CD4-positive, alpha-beta T cell treated with Interleukin-15 for 4 hours (primary cell): ENCODE measurements at places on chromosomes 4 and X.

DNA sequence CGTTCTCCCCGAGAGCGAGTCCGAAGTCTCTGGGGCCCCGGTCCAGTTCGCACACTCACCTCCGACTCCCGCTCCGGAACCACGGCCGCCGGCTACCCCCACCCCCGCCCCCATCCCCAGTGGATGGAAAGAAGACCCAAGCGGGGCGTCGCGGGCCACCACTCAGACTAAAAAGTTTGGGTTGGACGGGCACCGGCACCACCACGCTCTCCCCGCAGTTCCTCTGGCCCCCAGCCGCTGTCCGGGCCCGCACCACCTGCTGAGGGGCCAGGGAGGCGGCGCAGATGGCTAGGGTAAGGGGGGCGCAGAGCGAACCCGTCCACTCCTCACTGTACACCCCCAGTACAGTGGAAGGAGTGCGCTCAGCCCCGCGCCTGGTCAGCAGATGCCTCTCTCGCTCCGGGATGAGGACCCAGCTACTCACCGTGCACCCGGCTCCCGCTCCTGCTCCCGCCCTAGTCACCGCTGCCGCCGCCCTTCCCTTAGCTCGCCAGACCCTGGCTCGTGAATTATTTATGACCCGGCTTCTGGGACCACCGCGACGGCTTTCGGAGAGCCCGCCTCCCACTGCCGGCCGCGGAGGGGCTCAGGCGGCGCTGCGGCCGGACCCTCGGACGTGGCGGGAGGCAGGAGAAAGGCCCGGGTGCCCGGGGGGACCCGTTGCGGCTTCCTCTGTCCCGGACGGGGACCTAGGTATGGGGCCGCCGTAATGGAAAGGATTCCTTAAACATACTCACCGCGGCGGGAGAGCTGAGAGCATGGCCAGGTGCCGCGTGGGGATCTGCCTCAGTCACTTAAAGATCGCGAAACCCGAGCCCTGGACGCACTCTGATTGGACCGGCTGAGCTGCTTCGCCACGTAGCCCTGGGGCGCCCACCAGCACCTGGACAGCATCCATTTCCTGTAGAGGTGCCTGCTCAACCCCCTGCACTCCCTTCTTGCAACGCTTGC is at the start of gene PROM1:
Gene PROM1, minus strand, starts transcription at position 783 of the 951 bp plus-strand sequence. CDS start 8,117 bp downstream, outside the sequence.
- DNase-seq = no peak

DNA sequence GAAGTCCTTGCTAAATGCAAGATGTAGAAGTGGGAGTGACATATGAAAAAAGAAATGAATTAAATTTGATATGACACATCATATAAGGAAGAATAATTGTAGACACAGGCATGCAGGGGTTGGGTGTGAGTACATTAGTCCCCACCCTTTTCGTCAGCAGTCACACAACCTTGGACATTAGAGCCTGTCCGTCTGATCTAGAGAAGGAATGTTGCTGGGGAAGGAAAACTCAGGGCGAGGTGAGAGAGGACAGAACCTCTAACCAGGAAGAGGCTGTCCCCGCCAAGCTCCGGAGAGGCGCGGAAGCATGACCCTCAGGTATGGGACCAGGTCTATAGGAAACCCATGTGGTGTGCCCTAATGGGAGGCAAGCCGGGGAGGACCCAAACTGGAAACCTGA is 102.1 kb downstream of the RELL1 start:
- DNase-seq = no peak

GRCh38 chrX:103626855-103627254 is 1.9 kb upstream of the TCEAL1 start:
- DNase-seq = no peak

GRCh38 chrX:53714580-53715345 is 28.2 kb upstream of the HUWE1 start:
- DNase-seq = peak; percentile 81

- no peak for DNase-seq
Measured at GRCh38 chr4:138643827-138644226, 371.8 kb upstream of the NOCT start.

DNA sequence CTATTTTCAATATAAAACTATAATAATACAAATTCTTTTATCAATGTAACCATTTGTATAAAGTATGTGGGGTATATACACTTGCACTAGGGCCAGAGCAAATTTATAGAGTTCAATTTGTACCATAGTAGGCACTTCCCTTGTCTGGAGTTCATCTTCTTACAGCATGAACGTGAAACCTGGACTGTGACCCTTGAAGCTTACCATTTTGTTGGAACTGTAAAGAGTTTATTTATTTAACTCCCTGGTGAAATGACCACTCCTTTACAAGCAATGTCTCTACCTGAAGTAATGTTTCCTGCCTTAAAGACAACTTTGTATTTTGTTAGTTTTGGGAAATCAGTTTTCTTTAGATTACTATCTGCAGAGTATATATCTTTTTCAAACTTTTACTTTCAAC is 188.2 kb downstream of the ARAP2 start:
- no peak for DNase-seq

GRCh38 chrX:142238536-142238935 is 33.4 kb upstream of the MAGEC2 start:
- no peak for DNase-seq

DNA sequence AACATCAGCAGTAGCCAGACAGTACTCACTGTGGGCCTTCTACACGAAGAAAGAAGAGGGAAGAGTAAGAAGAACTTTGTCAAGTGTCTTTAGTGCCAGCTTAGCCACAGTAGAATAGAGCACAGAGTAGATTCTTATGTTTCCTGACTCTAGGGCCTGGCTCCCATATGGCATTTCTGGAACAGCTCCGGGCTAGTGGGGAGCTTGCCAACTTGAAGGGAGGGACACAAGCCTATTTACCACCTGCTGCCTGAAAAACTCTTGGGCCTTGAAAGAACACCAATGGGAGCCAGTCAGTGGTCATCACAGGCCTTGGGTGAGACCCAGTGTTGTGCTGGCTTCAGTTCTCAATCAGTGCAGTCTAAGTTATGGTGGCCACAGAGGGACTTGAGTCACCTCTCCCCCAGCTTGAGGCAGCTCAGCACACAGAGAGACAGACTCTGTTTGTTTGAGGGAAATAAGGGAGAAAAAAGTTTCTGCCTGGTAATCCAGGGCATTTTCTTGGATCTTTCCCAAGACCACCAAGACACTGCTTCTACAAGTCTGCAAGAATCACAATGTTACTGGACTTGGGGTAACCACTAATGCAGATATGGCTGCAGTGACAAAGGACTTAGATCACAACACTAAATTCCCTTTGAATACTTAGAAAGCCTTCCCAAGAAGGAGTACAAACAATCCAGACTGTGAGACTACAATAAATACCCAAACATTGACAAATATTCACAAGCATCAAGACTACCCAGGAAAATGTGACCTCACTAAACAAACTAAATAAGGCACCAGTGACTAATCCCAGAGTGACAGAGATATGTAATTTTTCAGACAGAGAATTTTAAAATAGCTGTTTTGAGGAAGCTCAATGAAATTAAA is 261.0 kb upstream of the NDST3 start:
- no peak for DNase-seq

DNA sequence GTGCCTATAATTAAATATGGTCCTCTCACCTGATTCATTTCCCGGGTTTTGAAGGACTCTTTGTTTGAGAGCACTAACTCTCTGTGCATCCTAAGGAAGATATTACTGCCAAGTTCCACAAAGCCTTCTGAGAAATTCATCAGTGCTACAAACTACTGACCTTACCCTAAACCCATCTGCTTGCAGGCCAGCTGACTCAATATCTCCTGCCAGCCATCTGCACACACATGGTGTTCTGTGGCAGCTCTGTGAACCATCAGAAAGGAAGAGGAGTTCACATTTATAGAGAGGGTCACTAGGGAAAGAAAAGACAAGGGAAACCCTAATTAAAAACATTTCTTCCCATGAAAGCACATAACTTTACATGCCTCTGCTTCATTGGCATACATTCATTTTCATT is 156.7 kb downstream of the ATP10D start:
- no peak for DNase-seq

- DNase-seq = no peak
Measured at GRCh38 chrX:16920075-16920474, 26.4 kb upstream of the REPS2 start.

DNA sequence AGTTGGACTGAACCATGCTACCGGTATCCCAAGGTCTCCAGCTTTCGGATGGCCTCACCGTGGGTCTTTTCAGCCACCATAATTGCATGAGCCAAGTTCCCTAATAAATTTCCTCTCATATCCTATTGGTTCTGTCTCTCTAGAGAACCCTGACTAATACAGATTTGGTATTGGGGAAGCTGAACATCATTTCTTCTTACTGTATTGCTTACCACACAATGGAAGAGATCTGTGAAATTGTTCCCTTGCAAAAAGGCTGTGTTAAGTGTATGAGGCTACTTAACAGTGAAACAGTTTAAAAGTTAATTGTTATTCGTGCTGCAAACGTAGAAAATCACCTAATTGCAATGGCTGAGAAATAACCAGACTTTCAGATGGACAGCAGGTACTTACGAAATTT is 34.0 kb downstream of the PLAC8 start:
- no peak for DNase-seq

- DNase-seq = no peak
Measured at GRCh38 chrX:97858592-97858991, 974.9 kb downstream of the RPA4 start.

DNA sequence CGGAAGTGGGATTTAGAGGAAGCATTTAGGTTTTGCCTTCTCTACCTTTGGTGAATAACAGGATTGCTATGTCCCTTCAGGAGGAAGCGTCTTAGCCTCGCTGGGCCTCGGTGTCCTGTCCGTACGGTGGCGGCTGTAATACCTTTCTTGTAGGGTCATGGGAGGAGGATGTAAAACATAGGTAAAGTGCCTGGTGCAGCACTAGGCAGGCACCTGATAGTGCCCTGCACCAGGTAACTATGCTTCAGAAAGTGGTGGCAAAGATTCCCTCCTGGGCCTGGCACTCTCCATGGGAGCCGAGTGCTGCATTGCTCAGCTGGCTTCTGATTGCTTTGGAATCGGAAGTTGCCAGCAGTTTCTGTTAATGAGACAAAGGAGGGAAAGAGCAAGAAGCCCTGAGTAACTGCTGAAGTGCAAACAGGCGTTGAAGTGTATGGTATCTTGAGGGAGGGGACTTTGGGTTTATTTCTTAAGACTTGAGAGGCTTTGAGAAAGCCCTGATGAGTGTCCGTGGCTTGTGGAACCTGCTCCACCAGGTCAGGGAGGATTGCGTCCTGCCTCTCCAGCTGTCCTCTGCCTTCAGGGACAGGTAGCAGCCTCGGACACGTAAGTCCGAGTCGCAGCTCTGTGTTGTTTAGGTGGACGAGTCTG is 45.8 kb downstream of the TBC1D14 start:
- no peak for DNase-seq

DNA sequence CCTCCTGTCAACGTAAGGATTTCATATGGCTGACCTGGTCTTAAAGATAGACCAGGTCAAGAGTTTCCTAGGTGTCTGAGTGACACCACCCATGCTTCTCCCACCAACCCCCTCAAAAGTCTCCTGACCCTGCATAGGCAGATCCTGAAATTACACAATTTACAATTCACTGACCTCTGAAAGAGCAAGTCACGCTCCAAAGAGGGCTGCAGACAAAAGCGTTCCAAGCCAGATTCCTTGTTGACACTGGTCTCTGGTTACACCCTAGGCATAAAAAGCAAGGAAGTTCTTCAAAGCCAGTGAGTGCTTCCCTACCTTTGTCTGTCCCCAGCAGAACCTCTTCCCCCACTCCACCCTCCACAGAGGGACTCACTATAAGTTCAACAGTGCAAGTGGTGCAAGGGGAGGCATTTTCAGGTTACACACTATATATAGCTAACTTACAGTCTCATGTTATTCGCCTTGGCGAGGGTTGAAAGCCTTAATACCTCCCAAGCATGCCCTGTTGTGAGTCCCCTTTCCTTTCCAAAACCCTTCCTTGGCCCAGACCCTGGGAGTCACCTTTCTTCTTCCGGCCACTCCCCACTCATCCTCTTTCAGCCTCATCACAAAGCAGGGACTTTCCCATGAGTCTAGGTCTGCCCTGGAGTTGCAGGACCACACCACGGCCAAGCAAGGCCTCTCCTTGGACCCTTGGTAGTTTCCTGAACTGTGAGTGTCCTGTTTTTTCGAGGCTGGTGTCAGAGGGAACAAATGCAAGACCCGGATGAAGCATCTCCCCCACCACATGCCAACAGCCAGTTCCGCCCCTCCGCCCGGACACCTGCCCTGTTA is 58.0 kb upstream of the KLF3 start:
- DNase-seq = no peak

DNA sequence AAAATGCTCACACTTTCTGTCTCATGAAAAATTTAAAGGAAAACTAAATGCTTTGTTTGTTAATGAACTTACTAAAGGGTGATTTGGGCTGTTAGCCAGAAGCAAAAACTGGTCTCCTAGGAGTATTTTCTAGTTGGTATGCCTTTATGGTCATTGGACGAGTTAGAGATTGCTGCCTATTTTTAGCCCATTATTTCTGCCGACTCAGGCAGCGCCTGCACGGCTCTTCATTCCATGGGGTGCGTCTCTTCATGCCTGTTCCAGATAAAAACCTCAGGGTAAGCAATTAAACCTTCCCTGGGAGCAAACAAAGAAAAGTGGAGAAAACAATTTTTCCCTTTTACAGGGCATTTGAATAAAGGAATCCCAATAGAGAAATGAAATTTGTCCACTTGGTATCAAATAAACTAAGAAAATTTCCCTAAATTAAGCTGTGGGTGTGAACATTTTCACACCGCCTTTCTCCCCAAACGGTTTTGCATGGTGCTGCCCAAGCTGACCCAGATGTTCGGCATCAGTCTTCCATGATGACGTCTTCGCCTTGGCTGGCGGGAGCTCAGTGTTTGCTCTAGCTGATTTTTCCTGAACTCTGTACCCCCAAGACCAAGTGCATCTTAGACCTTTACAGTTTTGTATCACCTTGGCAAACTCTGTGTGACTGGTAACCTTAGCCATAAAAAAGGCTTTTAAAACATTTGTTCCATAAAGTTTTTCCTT is 61.7 kb upstream of the ADGRG2 start:
- DNase-seq = no peak

- peak; percentile 27 for DNase-seq
Measured at GRCh38 chrX:40581336-40581920, 658 bp downstream of the ATP6AP2 start.

- DNase-seq = no peak
Measured at GRCh38 chr4:83370640-83370906, 35.9 kb upstream of the HPSE start.

GRCh38 chrX:153725039-153725831 is 579 bp downstream of the ABCD1 start:
- no peak for DNase-seq

- no peak for DNase-seq
Measured at GRCh38 chr4:881709-882108, 50.4 kb downstream of the GAK start.

- DNase-seq = no peak
Measured at GRCh38 chr4:15253349-15253748, 174.5 kb upstream of the C1QTNF7 start.

DNA sequence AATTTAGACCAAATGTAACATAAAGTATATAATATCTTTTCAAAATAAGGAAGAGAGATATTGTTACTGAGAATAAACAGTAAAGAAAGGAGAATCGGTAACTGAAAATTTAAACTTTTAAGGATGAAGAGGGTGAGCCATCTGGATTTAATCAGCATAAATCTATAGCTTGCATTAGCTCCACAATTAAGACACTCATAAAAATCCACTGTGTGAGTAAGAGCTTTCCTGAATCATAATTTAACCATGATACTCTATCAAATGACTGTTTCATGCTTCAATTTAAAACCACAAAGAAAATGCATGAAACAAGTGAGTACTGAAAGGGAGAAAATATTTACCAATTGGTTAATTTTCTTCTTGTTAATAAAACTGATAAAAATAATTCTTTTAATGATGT is 951.5 kb upstream of the SLIT2 start:
- no peak for DNase-seq
